ENCODE measurements at places on chromosomes 5 and 9.

DNA sequence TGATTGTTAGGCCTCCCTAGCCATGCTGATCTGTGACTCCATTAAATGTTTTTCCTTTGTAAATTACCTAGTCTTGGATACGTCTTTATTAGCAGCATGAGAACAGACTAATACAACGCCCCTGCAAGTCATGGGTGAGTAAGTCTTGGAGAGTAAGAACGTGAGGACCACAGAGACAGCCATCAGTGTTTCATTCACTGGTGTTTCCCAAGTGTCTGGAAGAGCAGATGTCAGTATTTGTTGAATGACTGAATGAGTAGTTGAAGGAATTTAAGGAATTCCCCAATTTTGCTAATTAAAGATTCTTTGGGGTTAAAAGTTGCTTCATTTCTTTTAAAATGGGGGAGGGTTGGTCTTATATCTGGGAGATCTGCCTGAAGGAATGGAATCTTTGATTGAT is 178.8 kb downstream of the TRIO start:
- no peak for DNase-seq

DNA sequence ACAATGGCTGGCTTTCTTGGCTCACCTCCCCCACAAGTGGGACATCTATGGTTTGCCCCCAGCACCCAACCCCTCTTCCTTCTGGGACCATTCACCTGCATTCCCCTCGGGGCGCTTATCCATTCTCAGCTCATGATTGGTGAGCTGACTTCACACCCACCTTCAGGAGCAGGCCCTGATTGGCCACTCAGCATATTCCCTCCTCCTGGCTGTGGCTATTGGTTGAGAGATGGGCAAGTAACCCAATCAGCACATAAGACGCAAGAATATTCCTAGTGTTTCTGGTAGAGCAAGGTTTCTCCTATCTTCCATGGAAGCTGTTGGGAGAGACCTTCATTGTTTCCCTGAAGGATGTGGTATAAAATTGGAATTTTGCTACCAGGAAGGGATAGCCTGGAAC is 22.7 kb upstream of the UNC5A start:
- DNase-seq = no peak

- no peak for DNase-seq
These were observed 6.1 kb upstream of the PHF19 start for GRCh38 chr9:120882935-120883607.

DNA sequence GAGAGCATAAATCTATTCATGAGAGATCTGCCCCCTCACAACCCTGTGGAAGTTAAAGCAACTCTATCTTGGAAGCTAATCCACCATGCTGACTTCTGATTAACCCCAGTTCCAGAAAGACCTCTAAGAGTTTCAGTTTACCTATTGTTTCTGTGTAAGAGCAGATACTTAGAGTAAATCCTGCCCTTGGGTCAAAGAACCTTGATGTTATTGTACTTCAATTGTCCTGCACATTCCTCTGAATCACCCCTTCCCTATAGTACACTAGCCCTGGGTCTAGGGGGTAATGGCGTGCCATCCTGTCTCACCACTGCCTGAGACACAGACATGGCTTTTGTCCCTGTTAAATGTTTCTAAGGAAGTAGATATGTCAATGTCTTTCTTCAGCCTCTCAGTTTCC is 138.6 kb downstream of the CAAP1 start:
- no peak for DNase-seq

- DNase-seq = no peak
These were observed 353.7 kb downstream of the SLCO4C1 start for GRCh38 chr5:101942321-101942882.
